Activated CD4-positive, CD25-positive, alpha-beta regulatory T cell treated with anti-CD3 and anti-CD28 coated beads, Interleukin-2, amount 50 U/mL, for 72 hours (primary cell): ENCODE measurements at places on chromosomes 12 and 14.
A peak's percentile ranks its signal among the peaks of the same experiment; 100 is the strongest.

GRCh38 chr12:15181017-15181683, 40.1 kb downstream of the RERG start:
- DNase-seq = no peak

DNA sequence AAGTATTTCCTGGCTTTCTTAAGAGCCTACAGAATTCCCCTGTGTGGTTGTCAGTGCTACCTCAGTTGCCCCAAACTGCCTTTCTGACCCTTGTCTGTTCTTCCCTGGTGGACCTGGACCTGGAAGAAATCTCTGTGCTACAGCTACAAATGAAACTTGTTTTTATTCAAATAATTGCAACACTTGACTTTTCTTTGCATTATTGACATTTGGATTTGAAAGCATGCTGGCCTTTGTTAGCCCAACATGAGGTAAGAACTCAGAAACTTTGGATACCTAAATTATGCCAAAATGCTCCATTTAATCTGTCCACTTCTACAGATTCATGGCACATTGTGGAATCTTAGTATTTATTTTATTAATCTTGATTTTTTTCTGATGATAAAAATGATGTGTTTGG, 142.9 kb downstream of the SAMD4A start:
- no peak for DNase-seq

DNA sequence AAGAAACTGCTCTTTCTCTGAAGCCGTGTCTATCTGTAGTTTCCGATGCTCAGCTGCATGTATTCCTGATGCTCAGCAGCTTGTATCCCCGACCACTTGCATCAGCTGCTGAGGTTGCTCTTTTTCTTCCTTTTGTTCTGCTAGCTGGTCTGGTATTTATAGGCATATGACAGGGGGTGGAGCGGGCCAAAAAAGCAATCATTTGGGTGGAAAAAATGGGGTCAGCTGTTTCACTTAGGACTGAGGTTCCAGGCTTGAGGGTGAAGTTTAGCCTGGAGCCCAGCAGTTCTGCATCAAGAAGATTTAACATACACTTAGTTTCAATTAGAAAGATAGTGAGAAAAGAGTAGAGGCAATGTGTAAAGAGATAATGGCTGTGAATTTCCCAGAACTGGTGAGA, 23.6 kb upstream of the AMN1 start:
- DNase-seq = no peak

GRCh38 chr12:789852-790563, 37.6 kb downstream of the WNK1 start:
- DNase-seq = no peak

GRCh38 chr12:16369156-16369555, 21.7 kb downstream of the MGST1 start:
- no peak for DNase-seq

DNA sequence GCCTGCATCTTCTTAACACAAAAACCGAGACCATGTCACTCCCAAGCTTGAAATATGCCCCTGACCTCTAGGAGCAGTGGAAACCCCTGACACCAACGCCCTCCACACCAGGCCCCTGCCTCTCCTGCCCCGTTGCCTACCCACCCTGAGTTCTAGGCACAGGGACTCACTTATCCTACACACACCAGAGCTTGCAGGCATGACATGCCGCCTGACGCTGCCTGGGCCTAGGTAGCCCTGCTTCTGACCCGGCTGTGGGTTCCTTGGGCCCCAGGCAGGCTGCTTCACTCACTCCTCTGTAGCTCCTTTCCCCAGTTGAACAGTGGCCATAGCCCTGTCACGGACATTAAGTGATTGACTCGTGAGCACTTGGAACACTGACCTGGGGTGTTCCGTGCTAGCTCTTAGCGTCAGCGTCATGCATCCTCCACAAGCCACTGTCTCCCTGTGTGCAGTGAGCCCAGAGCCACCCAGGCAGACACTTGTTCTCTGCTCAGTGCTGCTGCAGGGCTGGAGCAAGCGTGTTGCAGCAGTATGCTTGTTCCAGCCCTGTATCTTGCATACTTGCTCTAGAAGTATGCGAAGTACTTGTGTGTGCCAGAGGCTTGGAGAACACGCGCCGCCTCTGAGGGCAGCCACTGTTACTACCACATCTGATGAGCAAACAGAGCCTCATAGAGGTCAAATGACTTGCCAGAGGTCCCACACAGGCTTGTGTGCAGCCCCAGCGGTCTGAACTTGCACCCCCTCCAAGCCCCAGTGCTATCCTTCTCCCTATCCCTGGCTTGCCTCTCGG, 15.6 kb downstream of the OTUB2 start:
- no peak for DNase-seq

GRCh38 chr12:67758521-67758920, 110.0 kb downstream of the DYRK2 start:
- DNase-seq = no peak

DNA sequence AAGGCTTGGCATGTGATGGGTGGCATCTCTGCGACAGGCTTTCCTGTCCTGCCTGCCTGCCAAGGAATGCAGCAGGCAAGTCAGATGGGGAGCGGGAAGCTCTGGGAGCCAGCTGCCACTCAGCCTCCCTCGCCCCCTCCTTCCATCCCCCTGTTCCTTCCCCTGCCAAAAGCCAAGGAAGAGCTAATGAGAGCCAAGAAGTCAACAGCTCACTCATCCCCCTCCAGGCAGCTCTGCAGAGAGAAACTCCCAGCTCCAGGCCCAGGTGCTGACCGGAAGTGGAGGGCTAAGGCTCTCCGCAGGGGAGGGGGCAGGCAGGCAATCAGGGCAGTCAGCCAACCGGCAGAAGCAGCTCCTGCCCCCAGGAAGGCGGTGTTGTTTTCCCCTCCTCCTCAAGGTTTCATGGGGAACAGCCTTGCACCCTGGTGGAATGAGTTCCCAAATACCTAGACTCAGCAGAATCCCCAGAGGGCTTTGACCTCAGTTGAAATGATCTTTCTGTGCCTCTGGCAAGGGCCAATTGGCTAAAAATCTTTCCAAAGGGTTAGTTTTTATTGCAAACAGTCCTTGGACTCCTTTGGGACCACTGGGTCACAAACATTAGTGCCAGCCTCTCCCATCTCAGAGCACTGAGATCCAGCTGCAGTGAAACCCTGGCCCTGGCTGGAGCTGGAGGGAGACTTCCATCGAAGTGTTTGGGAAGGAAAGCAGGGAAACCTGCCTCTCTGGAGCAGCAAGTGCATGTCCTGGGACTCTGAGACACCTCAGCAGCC, 349.1 kb downstream of the DPF3 start:
- no peak for DNase-seq

DNA sequence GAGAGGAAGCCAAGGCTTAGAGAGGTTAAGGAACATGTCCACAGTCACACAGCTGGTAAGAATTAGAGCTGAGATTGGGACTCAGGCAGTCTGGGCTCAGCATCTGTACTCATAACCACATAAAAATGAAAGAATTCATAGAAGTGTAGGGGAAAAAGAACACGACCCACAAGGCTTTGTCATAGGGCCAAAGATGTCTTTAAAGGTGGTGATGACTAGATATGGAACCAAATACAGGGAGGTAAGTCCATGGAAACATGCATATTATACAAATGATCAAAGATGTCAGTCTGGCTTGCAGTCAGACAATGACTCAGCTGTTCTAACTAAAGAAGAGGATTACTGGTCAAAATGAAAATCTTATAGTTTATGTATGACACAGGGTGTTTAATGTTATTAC, 7.2 kb upstream of the SSPN start:
- DNase-seq = no peak

DNA sequence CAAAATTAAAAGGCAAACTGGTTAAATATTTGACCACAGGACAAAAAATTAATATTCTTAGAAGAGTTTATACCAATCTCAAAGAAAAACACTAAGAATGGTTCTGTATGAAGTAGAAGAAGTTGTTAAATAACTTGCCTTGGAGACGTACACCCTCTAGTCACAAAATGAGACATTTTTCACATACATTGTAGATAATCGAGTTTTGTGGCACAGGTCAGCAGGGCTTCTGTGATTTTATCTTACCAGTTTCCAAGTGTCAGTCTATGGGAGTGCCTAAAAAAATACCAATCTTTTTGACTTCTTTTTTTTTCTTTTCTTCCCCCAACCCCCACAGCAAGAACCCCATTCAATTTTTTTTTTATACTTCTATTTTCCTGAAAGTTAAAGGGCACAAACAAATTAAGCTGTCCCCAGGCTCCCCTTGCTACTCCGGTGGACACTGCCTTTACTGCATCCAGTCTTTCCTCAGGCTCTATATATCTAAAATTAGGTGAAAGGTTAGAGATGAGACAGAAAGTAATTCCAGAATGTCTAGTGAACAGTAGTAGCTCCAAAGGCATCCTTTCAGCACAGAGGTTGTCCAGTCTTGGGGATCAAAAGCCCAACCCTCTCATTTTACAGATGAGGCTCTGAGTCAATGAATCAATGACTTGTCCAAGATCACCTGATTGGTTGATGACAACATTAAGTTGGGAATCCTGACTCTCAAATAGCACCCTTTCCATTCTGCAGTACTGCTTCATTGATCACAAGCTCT, 6.2 kb downstream of the LIMA1 start:
- DNase-seq = no peak

DNA sequence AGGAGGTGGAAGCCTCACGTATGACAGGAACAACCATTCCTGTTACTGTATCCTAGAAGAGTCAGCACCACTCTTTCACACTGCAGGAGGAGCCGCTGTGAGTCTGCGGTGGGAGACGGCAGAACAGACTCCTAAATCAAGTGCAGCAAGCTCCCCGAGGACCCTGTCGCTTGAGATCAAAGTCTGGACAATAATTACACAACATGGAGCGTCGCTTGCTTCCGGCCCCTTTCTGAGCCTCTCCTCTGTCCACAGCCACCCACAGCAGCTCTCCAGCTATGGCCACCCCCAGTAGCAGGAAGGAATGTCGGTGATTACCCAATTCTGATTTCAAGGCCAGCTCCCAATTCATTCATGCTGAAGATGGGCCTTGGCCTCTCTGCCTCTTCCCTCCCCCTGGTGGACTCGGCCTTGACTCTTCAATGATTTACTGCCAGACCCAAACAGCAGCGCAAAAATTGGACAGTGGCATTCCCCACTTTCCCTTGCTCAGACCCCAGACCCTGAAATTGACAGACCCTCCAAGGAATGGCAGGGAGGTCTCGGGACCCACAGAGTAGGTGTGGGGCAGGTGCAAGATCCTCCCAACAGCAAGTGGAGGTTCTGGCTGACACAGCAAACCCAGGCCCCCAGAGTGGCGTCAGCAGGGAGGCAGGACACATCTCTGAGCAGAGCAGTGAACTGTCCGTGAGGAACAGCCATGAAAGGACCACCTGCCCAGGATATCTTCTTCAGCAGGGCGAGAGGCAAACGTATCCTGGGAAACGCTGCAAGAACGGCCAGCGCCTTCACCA, 272.7 kb upstream of the DIO3 start:
- no peak for DNase-seq

GRCh38 chr14:40525314-40525713, 1081.4 kb upstream of the LRFN5 start:
- no peak for DNase-seq

DNA sequence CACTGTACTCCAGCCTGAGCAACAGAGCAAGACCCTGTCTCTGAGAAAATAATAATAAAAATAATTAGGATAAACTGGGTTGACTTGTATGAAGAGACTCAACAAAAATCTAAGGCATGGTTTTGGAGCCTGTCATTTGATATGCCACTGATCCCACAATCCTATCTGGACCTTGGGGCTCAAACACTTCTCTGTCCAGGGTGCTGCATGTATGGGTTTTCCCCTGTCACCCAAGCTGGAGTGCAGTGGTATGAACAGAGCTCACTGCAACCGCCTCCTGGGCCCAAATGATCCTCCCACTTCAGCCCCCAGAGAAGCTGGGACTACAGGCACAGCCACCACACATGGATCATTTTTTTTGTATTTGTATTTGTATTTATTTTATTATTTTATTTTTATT, 5.3 kb upstream of the VSIG10 start:
- no peak for DNase-seq

- DNase-seq = no peak
These were observed 164.1 kb downstream of the ATP23 start for GRCh38 chr12:58105225-58106119.

GRCh38 chr12:72285861-72286260, 13.7 kb downstream of the TRHDE start:
- no peak for DNase-seq

GRCh38 chr12:120356567-120357030, 12.4 kb downstream of the MSI1 start:
- peak; percentile 78 for DNase-seq

DNA sequence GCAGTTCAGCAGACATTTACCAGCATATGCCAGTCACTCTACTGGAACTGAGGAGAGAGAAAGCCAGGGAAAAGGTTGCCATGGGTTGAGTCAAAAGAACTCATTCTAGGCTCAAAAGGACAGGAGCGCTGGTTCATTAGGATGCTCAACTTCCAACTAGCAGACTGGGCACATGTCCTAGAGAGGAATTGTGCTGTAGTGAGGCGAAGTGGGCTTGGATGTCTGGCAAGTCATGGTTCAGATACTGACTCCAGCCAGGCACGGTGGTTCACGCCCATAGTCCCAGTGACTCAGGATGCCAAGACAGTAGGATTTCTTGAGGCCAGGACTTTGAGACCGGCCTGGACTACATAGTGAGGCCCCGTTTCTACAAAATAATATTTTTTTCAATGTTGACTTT, 281.5 kb downstream of the CACNA1C start:
- DNase-seq = no peak

GRCh38 chr12:113949321-113950305, 16.5 kb downstream of the RBM19 start:
- DNase-seq = no peak

DNA sequence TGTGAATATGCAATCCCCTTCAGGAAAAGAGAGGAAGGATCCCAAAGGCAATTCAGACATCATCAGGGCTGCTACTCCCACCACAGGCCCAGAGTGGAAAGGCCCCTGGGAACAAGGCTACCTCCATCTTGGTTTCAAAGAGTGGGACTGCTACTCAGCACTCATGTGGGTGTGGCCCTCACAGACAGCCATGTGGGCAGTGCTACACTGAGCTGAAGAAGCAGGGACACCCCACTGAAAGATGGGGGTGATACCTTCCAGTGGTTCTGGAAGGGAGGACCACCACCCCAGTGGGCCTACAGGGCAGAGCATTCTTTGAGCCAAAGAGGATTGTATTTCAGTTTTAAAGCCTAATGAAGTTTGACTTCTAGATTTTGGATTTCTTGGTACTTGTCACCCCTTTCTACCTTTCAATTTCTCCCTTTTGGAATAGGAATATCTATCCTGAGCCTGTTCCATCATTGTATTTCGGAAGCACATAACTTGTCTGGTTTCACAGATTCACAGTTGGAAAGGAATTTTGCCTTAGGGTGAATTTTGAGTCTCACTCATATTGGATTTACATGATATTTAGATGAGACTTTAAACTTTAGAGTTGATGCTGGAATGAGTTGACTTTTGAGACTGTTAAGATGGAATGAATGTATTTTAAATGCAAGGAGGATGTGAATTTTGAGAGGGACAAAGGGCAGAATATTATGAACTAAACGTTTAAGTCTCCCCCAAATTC, 16.5 kb upstream of the LTA4H start:
- DNase-seq = no peak

- DNase-seq = no peak
These were observed 54.1 kb downstream of the DUSP16 start for GRCh38 chr12:12508612-12509011.

GRCh38 chr12:20368651-20369304, 441 bp downstream of the PDE3A start:
- no peak for DNase-seq

- DNase-seq = no peak
These were observed 40.1 kb downstream of the VWF start for GRCh38 chr12:6084261-6084968.

- DNase-seq = no peak
These were observed 29.1 kb downstream of the BBOF1 start for GRCh38 chr14:74048281-74048680.

- DNase-seq = no peak
These were observed 599 bp upstream of the TRHDE start for GRCh38 chr12:72271451-72272090.
